Osteoblast (primary cell): ENCODE measurements at places on chromosomes 2 and 18. TPM values are rescaled to one million over a fixed set of nuclear protein-coding genes. Genes with fewer than 3 reads are reported as not detected.

DNA sequence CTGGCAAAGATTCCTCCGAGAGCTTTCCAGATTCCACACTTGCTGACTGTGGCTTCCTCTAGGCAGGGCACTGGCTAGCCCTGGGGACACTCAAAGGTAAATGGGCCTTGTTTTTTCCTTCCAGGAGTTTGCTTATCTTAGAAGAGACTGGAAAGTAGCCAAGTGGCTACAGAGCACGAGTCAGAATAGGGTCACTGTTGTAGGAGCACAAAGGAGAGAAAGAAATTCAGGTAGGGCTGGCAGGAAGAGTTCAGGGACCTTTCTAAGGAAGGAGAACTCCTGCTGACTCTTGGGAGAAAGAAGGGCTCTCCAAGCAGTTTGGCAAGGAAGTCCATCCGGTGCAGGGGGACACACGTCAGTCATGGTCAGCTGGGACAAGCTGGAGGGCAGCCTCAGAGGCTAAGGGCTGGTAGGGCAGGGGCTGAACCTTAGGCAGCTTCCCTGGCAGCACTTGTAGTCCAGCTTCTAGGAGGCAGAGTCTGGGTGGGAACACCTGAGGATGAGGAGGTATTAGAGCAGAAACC lies 39.5 kb downstream of the NIFK start:
- no peak for DNase-seq

DNA sequence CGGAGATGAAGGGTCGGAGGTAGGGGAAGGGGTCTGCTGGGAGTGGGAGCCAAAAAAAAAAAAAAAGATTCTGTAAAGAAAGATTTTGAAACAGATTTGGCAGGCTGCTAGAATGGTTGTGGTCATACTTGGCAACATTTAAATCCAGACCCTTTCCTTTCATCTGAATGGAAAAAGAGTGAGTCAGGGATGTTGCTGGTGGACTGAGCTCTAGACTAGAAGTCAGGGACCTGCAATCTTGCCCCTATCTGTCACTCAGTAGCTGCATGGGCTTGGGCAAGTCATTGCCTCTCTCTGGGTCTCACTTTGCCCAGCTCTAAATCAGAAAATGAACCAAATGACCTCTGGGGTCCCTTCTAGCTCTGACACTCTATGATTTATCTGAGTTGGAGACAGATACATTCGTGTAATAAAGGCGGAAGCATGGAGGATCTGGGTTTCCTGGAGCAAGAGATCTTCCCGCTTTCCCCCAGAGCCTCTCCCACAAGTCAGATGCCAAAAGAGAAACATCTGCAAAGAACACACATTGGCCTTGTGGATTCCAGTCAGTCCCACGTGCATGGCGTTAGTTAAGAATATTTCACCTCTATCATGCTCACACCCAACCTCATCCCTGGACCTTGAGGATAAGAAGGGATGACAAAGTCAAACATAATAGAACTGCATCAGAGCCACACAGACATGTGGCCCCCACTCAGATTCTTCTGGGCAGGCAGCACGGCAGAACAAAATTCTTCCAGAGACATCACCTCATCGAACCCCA lies 58.5 kb downstream of the ADD2 start:
- no peak for DNase-seq

The FSHR gene
- total RNA-seq = 0.29 and 0.36 TPM in 2 replicates

The FOXI3 gene
- not detected in 2 replicates for total RNA-seq

The MOCOS gene
- total RNA-seq = 14.4 and 19.9 TPM in 2 replicates

GRCh38 chr2:129911363-129912065 lies 68.0 kb upstream of the RAB6C start:
- DNase-seq = no peak

GRCh38 chr2:167406558-167406957 lies 518.3 kb downstream of the XIRP2 start:
- no peak for DNase-seq

DNA sequence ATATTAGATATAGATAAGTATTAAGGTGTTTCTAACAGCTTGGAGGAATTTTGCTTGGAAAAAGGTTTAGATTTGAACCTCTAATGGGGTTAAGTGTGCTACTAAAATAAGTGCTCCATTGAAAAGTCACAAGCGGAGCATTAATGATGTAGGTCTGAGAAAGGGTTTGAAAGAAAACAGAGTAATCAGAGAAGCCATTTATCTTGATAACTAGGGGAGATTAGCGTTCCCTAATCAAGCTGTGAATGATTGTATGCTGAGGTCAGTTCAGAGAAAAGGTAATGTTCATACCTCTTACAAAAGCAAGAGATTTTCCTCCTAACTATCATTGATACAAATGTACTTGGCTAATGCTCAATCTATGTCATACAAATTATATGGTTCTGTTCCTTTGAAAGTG lies 1.5 kb downstream of the ARHGAP25 start:
- DNase-seq = no peak

GRCh38 chr18:42231796-42232195 lies 276.8 kb downstream of the PIK3C3 start:
- no peak for DNase-seq

DNA sequence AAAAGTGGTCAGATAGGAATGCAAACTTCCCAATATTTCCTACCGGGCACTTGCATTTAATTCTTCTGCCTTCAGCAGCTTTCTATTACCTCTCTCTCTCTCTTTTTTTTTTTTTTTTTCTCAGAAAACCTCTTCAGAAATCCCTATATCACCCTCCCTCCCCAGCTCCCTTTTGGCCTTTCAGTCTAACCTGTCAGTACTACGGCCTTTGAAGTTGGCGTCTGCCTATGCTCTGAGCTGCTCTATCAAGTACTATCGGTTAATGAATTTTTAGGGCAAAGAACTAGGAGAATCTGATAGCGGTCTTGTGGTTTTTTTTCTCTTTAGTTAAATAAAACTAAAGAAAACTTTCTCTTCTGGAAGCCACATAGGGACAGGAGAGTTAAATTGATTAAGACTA lies 122.4 kb upstream of the MAPRE2 start:
- DNase-seq = no peak

DNA sequence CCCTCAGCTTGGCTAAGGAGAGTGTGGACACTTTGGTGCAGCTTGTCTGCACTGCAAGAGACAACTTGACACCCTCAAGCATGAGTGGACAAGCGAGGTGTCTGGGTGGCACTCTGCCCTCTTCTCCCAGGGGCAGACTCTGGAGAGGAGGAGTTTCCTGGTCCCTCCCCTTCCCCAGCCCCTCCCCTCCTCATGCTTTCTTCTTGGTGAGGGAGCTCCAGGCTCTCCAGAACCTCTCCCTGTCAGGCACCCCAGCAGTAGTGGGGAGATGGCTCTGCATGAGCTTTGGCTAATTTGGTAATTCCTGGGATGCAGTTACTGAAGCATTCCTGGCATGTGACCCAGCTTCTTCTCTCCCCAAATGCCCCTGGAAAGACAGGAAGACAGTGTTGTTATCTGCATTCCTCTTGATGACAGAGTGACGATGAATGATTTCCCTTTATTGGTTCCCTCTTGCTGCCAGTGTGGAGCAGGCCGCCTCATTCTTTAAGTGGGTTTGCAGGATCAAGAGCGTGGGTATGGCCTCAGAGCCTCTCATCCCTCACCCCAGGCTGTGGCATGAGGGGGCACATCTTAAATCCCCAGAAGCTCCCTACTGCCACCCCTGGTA lies 89.2 kb downstream of the STPG4 start:
- DNase-seq = peak; percentile 96

- no peak for DNase-seq
Observed at GRCh38 chr2:19351499-19351898, 6.9 kb downstream of the OSR1 start.

GRCh38 chr2:110919738-110920137 lies 187.4 kb downstream of the ACOXL start:
- DNase-seq = no peak

The TYMS gene
- 4.7 and 5.3 TPM in 2 replicates for total RNA-seq

- no peak for DNase-seq
Observed at GRCh38 chr2:109136542-109136941, 7.5 kb downstream of the SH3RF3 start.

DNA sequence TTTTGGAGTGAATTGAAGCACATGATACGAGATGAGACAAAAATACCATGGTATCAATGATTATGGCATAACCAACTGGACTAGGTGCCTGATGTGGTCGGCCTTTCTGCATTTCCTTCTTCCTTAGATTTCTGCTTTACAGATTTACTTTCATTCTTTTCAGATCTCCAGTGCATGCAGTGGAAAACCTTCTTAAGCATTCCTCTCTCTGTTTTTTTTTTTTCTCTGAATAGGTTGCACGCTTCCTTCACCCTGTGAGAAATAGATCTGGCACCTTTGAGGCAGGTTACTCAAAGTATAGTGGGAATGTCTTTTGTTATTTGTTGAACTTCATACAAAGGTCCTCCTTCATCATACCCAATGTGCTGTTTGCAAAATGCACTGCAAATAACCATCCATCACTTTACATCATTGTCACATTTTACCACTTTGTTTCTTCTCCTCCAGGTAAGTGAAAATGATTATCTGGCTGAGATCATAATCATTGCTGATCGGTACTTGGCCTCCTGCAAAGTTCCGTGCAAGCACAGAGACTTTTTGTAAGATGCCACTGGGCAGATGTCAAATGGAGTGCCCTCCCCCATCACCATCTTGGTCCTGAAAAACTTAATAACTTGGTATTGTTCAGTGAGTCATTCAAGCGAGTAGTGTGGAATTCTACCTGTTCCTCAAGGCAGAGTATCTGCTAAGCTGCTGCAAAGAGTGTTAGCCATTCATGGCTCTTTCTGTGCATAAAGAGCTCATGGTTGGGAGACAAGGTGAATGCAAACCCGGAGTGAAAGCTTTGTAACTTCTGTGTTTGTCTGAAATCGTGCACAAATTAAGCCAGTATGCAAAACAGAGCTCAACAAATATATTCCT lies 30.0 kb upstream of the KLHL14 start:
- no peak for DNase-seq

The CAPN13 gene
- total RNA-seq = not detected in 2 replicates

- no peak for DNase-seq
Observed at GRCh38 chr2:137705296-137705695, 259.0 kb upstream of the HNMT start.

DNA sequence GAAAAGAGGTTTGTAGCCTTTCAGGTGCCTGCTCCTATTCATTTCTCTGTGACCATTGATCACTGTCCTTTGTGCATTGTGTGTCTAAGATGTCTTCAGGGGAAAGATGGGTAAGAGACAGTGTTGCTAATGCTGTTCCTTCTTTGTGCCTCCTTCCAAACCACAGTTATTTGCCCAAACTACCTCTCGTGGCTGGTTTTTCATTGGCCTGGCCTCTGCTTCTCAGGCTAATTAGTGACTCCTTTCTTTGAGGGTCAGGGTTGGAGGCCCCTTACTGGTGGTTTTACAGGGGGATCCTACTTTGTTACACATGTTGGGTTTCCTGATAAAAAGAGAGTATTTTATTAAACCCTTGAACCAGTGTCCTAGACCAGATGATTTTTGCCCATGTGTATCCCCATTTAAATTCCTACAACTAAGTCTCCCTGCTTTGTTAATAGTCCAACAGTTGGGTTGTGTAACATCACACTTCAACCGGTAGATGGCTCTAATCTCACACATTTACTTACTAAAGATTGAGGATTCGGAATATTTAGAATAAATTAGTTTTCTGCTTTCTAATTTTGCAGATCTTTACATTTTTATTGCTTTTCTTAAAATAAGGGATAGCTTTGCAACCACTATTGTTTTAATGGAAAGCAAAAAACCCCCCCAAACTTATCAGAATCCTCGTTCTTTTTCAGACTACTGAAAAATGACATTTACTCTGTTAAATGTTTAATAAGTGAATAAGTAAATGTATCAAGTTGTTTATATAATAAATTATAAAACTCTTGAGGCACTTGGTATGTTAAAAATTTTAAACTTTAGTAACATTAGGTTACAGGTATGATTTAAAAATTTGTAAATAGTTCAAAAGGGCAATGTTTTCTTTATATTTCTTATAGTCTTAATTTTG lies 2.4 kb downstream of the MARS2 start:
- DNase-seq = peak; percentile 85

- peak; percentile 92 for DNase-seq
Observed at GRCh38 chr2:47336259-47337238, 66.4 kb upstream of the MSH2 start.

The SNORC gene
- 0.72 and 0.88 TPM in 2 replicates for total RNA-seq

- DNase-seq = peak; percentile 23
Observed at GRCh38 chr2:51085420-51086068, 53.6 kb upstream of the NRXN1 start.

The GAREM1 gene
- total RNA-seq = 3.6 and 5.0 TPM in 2 replicates

The CAPN14 gene
- under 0.01 TPM in 2 replicates for total RNA-seq

DNA sequence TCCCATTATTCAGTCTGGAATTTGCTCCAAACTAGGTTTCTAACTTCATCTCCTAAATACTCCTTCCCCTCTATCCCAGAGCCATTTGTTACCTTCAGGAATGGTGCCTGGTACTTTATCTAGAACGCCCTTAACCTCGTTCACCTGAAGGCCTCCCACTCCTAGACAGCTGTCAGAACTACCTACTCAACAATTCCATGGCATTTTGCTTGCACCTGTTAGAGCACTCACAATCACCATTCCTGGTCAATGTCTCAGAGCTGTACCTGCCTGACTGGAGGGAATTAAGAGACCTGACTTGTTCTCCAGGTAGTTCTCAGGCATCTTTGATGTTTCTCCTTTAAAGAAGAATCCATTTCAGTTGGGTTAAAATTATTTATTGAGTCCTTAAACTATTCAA lies 88.9 kb downstream of the GAREM1 start:
- no peak for DNase-seq

DNA sequence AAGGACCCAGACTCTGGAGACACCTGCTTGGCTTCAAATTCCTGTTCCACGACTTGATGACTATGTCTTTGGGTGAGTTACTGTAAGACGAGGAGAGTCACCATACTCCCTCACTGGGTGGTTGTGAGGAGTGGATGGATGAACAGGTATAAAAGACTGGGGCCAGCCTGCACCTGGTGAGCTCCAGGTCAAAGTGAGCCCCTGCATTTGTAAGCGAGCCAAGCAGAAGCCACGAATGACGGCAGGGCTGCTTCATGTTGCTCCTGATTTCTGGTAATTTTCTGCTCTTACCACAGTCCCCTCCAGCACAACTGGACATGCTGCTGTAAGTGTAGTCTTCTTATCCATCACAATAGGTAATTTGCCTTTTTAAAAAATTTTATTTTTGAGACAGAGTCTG lies 86.6 kb downstream of the POLR1A start:
- DNase-seq = no peak

DNA sequence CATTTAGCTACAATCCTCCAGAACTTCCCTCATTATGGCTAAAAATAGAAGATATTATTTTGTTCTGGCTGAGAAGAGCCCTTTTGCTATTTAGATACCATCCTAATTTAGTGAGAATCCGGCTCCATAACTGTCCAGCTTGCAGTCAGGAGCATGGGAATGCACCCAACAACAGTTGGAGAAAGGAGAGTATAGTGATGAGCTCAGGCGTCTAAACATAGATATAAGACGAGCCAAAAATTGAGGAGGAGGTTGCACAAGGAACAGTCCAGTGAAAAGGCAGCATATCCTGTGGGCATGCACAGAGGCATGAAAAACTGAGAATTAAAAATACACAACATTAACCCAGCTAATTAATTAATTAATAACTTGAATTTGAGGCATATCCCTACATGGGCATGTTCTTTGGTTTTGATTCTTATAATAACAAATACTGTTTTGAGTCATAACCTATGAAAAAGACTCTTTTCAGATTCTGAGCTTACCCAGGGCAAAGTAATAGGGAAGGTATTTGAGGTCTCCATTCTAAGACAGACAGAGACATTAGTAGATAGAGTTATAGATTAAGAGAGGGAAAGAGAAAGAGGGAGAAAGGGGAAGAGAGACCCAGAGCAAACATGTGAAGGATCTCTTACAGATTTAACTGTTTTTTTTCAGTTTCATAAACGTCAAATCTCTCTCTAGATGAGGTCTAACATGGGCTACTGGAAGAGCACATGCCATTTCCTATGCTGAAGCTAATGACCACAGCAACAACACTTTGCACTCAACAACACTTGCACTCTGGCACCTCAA lies 311.2 kb downstream of the OSR1 start:
- DNase-seq = peak; percentile 25

The RPRM gene
- total RNA-seq = 0.29 and 0.36 TPM in 2 replicates

The ABCB11 gene
- total RNA-seq = under 0.01 TPM in 1 of 2 replicates, not detected in the other
